Uterus (tissue), 4 donors: ENCODE measurements at places on chromosomes 7 and 10. TPM values are rescaled to one million over a fixed set of nuclear protein-coding genes. Genes with fewer than 3 reads are reported as not detected.
A peak's percentile ranks its signal among the peaks of the same experiment; 100 is the strongest.

Gene ZNF107
- total RNA-seq: 5.0 TPM

Gene POU6F2
- not detected for total RNA-seq

DNA sequence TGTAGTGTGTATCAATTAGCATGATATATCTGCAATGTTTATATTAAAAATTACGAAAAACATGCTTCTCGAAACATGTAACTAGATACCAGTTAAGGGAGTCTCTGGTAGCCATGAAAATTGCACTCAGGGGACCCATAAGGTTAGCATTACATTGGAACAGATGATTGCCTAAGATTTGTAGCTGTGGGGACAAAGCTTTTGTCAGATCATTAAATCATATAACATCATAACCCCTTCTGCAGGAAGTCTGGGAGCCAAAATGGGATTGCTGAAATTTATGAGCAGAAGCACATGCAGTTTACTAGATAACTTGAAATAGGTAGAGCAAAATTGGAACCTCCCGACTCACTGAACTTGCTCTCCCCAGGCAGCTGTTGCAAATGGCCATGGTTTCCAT is 235.0 kb upstream of the IGFBP3 start:
- no peaks in the 10 kb centered on the region for H3K36me3 ChIP-seq
- no peak overlapping the region for H3K27ac ChIP-seq
- H3K4me1 ChIP-seq: no peaks in the 10 kb centered on the region
- DNase-seq: no peak

Gene DIP2C
- 12.1 TPM for total RNA-seq

GRCh38 chr7:18655912-18656311 is 160.4 kb downstream of the HDAC9 start:
- H3K36me3 ChIP-seq: no peaks in the 10 kb centered on the region
- H3K27ac ChIP-seq: peak overlapping the region; percentile 39
- H3K4me1 ChIP-seq: no peaks in the 10 kb centered on the region
- no peak overlapping the region for H3K4me3 ChIP-seq
- H3K27me3 ChIP-seq: no peaks in the 10 kb centered on the region
- no peak for DNase-seq

Gene POLR2J2
- total RNA-seq: 11.6 TPM

Gene TDRD1
- total RNA-seq: not detected

- H3K36me3 ChIP-seq: no peaks in the 10 kb centered on the region
- H3K4me1 ChIP-seq: no peaks in the 10 kb centered on the region
- H3K4me3 ChIP-seq: no peak overlapping the region
Measured at GRCh38 chr7:114648680-114649079, 234.1 kb downstream of the FOXP2 start.

DNA sequence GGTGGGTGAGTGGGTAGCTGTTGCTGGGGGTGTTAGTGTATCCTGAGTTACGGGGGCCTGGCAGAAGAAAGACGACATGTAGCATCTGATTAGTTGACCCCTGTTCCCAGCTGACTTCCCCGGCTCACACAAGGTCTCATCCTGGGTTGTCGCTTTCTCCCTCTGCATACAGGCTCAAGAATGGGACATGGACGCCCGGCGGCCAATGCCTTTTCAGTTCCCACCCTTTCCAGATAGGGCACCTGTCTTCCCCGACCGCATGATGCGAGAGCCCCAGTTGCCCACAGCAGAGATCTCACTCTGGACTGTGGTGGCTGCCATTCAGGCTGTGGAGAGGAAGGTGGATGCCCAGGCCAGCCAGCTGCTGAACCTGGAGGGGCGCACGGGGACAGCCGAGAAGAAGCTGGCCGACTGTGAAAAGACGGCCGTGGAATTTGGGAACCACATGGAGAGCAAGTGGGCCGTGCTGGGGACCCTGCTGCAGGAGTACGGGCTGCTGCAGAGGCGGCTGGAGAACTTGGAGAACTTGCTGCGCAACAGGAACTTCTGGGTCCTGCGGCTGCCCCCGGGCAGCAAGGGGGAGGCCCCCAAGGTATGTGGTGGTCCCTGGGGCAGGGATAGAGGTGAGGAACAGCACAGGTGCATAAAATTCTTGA is 2.9 kb downstream of the ZNF282 start:
- DNase-seq: no peak
- no peaks in the 10 kb centered on the region for H3K36me3 ChIP-seq
- H3K27me3 ChIP-seq: no peaks in the 10 kb centered on the region
- H3K27ac ChIP-seq: no peak overlapping the region
- H3K4me1 ChIP-seq: peaks cover 11% of the 10 kb centered on the region
- no peak overlapping the region for H3K4me3 ChIP-seq

GRCh38 chr10:35501923-35502322 is 103.2 kb upstream of the GJD4 start:
- H3K4me3 ChIP-seq: no peak overlapping the region
- H3K36me3 ChIP-seq: no peaks in the 10 kb centered on the region
- no peak for DNase-seq
- H3K27me3 ChIP-seq: no peaks in the 10 kb centered on the region
- no peaks in the 10 kb centered on the region for H3K4me1 ChIP-seq

DNA sequence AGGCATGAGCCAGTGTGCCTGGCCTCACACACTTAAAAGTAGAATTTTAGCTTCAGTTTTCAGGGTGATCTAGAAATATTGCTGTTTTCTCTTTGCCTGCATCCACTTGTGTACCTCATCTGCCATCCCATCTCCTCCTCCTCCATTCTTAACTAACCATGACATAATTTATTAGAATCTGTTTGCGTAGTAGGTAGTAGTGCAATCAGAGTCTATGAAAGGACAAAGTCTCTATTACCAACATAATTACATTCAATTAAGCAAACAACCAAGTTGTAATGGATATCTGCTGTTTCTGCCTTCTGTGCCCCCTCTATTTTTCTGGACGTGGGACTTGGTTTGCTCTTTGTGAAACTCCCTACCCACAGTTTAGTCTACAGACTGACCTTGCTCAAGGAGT is 72.9 kb downstream of the CDK14 start:
- H3K4me1 ChIP-seq: no peaks in the 10 kb centered on the region
- no peak overlapping the region for H3K4me3 ChIP-seq
- DNase-seq: no peak
- H3K36me3 ChIP-seq: no peaks in the 10 kb centered on the region
- H3K27me3 ChIP-seq: no peaks in the 10 kb centered on the region

Gene ARHGAP21
- total RNA-seq: 168 TPM

DNA sequence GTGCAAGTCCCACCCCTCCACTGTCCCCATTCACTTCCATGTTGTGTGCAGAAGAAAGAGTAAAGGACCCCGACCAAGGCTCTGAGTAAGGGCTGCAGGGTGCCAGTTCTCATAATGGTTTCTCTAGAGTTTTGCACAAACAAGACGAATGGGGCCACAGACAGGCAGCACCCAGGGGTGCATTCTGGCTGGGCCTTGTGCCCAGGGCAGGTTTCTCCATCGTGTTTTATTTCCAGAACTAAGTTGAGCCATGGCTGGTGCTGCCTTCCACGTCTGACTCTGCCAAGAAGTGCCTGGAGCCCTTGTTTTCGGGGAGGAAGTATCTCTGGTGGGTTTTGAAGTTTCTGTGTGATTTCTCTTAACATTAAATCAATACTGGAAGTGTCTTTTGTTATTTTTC is 95.0 kb upstream of the SDK1 start:
- no peak overlapping the region for H3K27ac ChIP-seq
- no peaks in the 10 kb centered on the region for H3K36me3 ChIP-seq

Gene OPALIN
- total RNA-seq: not detected

DNA sequence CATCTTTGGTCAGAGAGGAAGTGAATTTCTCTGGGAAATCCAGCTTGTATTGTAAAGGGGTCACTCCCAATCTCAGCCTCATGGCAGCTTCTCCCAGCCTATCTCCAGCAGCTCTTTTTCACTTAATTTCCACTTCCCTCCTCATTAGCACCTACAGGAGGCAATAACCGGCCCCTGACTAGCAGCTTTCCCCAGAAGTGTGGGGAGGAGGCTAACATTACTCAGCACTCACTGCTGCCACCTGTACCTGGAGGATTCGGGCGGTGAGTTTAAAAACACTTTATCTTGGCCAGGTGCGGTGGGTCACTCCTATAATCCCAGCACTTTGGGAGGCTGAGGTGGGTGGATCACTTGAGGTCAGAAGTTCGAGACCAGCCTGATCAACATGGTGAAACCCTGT is 3.8 kb downstream of the NODAL start:
- no peaks in the 10 kb centered on the region for H3K36me3 ChIP-seq
- DNase-seq: no peak
- H3K4me3 ChIP-seq: no peak overlapping the region
- H3K27ac ChIP-seq: no peak overlapping the region
- peaks cover 14% of the 10 kb centered on the region for H3K4me1 ChIP-seq

Gene SPAM1
- total RNA-seq: not detected

Gene AP3M1
- 37.8 TPM for total RNA-seq

DNA sequence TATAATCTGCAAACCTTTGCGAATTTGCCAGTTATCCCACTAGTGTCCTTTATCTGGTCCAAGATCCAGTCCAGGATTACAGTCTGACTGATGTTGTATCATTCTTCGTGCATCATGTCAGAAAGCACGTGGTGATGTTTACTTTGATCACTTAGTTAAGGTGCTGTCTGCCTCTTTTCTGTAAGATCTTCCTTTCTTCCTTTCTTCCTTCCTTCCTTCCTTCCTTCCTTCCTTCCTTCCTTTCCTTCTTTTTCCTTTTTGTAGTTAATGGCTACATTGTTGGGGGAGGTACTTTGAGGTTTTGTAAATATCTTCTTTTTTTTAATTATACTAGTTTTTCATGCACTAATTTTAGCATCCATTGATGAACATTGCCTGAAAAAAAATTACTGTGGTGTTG is 80.3 kb downstream of the LCOR start:
- H3K4me1 ChIP-seq: no peaks in the 10 kb centered on the region
- H3K4me3 ChIP-seq: no peak overlapping the region
- no peak for DNase-seq
- H3K27ac ChIP-seq: no peak overlapping the region
- no peaks in the 10 kb centered on the region for H3K36me3 ChIP-seq

DNA sequence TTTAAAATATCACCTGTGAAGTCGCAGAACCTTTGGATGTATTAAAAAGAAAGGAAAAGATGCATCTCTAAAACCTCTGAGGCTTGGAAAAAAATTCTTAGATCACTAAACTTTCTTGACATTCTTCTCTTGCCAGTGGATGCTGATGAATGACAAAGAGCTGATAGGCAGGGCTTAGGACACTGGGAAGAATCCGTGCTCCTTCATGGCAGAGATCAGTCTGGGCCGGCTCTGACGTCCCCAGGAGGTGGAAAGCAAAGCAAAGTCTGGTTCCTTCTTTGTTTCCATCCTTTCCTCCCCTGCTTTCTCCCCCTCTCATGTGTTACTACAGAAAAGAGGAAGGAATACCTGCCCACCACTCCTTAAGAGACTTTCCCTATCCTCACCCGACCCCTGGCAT is 161.9 kb downstream of the PRKCQ start:
- no peaks in the 10 kb centered on the region for H3K36me3 ChIP-seq
- no peaks in the 10 kb centered on the region for H3K27me3 ChIP-seq
- H3K27ac ChIP-seq: no peak overlapping the region
- no peak overlapping the region for H3K4me3 ChIP-seq
- DNase-seq: no peak

Gene PSD
- total RNA-seq: 114 TPM

- peak overlapping the region; percentile 15 for H3K27ac ChIP-seq
- no peaks in the 10 kb centered on the region for H3K4me1 ChIP-seq
- no peak for DNase-seq
- H3K36me3 ChIP-seq: no peaks in the 10 kb centered on the region
- no peak overlapping the region for H3K4me3 ChIP-seq
- H3K27me3 ChIP-seq: no peaks in the 10 kb centered on the region
Measured at GRCh38 chr7:42694894-42695507, 216.9 kb downstream of the C7orf25 start.

Gene AKR1C8
- total RNA-seq: not detected

GRCh38 chr7:111168182-111168581 is 77.3 kb downstream of the LRRN3 start:
- DNase-seq: no peak
- H3K27ac ChIP-seq: no peak overlapping the region
- H3K4me1 ChIP-seq: no peaks in the 10 kb centered on the region

GRCh38 chr7:98641646-98642500 is 24.8 kb downstream of the NPTX2 start:
- no peak overlapping the region for H3K27ac ChIP-seq
- no peak overlapping the region for H3K4me3 ChIP-seq
- no peaks in the 10 kb centered on the region for H3K36me3 ChIP-seq

DNA sequence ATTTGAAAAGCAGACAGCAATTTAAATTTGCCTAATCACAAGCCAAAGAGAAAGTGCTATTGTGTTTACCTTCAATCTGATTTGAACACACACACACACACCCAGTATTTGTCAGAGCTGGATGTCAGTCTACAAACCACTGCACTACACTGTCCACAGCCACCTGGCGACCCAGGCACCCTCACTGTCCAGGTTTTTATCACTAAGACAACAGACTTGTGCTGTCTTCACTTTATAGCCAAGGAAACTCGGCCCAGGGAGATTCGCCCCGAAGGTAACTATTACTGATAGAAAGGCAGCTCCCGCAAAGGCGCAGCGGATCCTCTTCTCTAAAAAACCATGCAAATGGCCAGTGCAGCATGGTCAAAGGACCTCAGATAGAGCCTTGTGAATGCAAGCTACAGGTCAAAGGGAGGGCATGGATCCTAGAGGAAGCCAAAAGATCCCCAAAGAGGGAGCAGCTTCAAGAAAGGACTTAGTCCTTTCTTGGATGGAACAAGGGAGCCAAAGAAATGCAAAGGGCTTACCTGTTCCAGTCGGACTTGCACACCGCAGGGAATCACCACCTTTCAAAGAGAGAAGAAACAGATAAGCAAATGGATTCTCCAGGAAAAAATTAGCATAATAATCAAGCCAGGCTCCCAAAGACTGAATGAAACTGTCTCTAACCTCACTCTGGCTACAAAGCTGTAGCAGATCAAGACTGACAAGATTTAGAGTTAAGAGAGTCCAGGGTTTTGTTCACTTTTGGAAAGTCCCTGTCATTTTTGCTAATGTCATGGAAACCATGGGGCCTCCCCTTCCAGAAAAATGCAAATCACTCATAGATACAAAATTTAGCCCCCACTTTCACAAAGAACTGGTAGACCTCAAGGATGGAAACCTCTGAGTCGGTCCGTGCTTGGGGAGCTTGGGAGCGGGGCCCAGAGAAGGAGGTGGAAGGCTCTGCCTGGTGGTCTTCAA is 101.1 kb downstream of the TNS3 start:
- no peak overlapping the region for H3K27ac ChIP-seq
- H3K27me3 ChIP-seq: no peaks in the 10 kb centered on the region
- no peak for DNase-seq

Gene RET
- total RNA-seq: 0.26 TPM

Gene MKLN1
- total RNA-seq: 52.9 TPM

DNA sequence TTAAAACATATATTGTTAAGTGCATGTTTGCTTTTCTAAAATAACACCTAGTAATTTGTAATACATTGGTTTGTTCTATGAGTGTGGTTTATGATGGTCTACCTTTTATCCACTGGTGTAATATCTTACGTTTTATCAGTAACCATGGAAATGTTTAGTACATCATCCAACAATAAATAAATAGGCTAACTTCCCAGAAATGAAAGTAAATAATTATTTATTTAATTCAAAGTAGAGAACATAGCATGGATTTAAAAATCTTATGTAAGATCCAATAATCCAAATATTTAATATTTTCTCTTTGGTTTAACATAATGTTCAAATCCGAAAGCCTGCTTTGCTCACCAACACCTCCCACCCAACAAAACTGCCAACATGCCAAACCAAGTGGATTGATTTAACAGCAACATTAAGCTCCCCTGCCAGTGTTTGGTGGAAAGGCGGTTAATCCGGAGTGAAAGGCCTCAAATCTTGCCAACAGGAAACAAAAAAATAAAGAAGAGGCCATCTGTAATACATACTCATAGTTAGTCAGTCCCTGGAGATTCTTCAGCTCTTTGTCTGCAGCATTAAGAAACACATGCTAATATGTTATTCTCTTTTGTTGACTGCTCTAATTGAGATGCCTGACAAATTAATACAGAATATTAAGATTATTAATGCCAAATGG is 897.8 kb downstream of the CNTNAP2 start:
- H3K4me1 ChIP-seq: no peaks in the 10 kb centered on the region
- no peak for DNase-seq
- no peak overlapping the region for H3K4me3 ChIP-seq
- no peaks in the 10 kb centered on the region for H3K36me3 ChIP-seq
- H3K27me3 ChIP-seq: no peaks in the 10 kb centered on the region
